ENCODE measurements at places on chromosomes 5 and 9. TPM values are rescaled to one million over a fixed set of nuclear protein-coding genes. Genes with fewer than 3 reads are reported as not detected.

TRIM36 gene
- 12.7 TPM for total RNA-seq

LCN9 gene
- total RNA-seq, result not detected

C5orf63 gene
- 2.0 TPM for total RNA-seq

IFNA21 gene
- not detected for total RNA-seq

AGXT2 gene
- not detected for total RNA-seq

TMEM252 gene
- not detected for total RNA-seq

IRX4 gene
- not detected for total RNA-seq

DNA sequence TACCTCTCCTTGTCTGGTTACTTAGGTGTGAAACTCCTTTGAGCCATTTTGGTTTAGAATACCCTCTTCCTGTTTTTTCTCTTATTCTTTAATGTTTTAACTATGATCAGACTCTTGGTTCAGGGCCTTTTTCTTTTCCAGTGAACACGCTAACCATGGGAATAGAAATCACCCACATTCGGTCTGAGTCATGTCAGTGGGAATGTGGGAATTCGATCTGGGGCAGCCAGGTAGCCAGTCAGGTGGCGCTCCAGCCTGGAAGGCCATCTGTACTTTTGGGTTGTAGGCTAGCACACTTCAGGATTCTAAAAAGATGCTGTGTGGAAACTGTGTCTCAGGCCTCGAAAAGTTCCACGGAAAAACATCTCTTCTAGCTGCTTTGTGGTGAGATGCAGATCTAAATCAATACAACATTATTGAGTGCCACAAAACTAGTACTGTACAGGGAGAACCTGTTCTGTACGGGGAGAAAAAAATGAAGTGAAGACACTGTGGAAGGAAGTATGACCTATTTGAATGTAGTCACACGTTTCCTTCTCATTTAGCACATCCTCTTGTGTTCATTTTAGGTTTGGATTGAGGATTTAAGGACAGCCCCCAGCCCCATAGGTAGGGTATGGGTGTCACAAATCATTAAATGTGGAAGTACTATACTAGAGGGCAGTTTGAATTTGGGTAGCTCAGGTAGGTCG lies 36.4 kb downstream of the SNX30 start:
- no peaks in the 10 kb centered on the region for H3K36me3 ChIP-seq
- no peak for DNase-seq
- no peak overlapping the region for H3K27ac ChIP-seq
- no peak overlapping the region for H3K4me3 ChIP-seq
- H3K4me1 ChIP-seq, result no peaks in the 10 kb centered on the region

- H3K4me1 ChIP-seq, result no peaks in the 10 kb centered on the region
- H3K27ac ChIP-seq, result no peak overlapping the region
- H3K4me3 ChIP-seq, result no peak overlapping the region
- no peaks in the 10 kb centered on the region for H3K36me3 ChIP-seq
Observed at GRCh38 chr5:146580237-146580636, 64.2 kb upstream of the GPR151 start.

DNA sequence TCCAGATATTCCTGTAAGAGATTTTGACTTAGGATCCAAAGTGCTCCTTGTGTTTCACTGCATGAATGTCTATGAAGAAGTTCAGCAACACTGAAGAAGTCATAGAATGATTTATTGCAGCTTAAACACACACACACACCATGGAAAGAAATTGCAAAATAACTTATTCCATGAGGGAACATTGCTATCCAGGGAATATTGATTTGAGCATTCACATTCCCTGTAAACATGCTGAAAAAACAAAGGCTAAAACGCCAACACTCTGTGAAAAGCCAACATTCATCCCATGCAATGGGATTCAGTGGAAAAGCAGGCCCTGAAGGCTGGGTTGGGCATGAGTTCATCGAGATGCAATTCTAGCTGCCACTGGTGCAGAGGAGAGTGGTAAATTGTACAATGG lies 109.6 kb upstream of the CXCL14 start:
- no peak overlapping the region for H3K27ac ChIP-seq
- no peaks in the 10 kb centered on the region for H3K36me3 ChIP-seq
- no peak for DNase-seq
- no peak overlapping the region for H3K4me3 ChIP-seq

DNA sequence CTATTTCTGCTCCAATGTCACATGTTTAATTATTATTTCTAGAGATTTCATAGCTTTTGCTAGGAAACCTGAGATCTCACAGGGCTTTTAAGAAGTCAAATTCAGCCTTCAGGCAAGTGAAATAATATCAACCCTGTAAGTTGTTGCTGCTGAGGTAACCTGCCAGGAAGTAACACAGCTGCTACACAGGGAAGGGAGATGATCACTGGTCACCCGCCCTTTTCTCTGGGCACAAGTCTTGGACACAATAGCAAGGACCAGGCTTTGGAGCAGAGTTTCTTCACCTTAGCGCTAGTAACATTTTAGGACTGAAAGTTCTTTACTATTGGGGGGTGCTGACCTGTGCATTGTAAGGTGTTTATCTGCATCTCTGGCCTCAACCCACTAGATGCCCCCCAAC lies 50.1 kb downstream of the PTTG1 start:
- no peaks in the 10 kb centered on the region for H3K27me3 ChIP-seq
- H3K4me3 ChIP-seq, result no peak overlapping the region
- H3K27ac ChIP-seq, result peak overlapping the region; percentile 74

DNA sequence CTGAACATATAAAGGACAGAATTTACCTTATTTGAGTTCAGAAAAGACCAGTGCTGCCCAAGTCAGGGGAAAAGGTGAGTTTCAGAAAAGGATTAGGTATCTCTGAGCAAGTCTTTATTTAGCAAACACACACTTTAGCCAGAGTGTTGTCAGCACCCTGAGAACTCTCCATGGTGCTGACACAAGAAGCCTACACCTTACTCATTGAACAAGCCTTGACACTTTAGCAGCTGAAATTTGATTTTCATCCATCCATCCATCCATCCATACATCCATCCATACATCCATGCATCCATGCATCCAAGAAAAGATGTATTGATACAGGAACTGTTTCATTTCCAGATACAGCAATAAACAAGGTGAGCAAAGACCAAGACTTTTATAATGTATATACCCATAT lies 311.2 kb downstream of the TRIM32 start:
- no peak overlapping the region for H3K4me3 ChIP-seq
- H3K4me1 ChIP-seq, result no peaks in the 10 kb centered on the region
- no peak for DNase-seq
- no peaks in the 10 kb centered on the region for H3K36me3 ChIP-seq
- no peak overlapping the region for H3K27ac ChIP-seq

DNA sequence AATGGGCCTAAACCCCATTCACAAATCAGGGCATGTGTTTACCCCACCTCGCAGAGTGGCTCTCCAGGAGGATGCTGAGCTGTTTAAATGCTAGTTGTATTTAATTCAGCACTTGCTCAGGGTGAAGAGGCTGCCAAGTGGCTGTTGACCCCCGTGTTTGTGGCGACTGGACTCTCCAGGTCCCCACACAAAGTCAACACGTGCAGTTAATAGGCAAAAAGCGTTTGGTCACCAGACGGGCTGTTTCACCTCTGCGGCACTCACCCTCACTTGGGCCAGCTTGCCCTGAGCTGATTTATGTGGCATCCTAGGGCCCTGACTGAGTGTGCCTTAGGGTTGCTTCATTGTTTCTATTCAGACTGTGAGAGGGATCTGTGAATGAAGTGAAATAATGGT lies 152.3 kb downstream of the GAS1 start:
- H3K27ac ChIP-seq, result no peak overlapping the region
- H3K27me3 ChIP-seq, result no peaks in the 10 kb centered on the region
- no peak overlapping the region for H3K4me3 ChIP-seq
- peaks cover 33% of the 10 kb centered on the region for H3K4me1 ChIP-seq
- H3K36me3 ChIP-seq, result no peaks in the 10 kb centered on the region
- no peak for DNase-seq

- H3K27me3 ChIP-seq, result no peaks in the 10 kb centered on the region
- H3K4me3 ChIP-seq, result no peak overlapping the region
- no peaks in the 10 kb centered on the region for H3K4me1 ChIP-seq
- no peaks in the 10 kb centered on the region for H3K36me3 ChIP-seq
- no peak overlapping the region for H3K27ac ChIP-seq
Observed at GRCh38 chr5:1171340-1171941, 30.0 kb upstream of the SLC6A19 start.

DNA sequence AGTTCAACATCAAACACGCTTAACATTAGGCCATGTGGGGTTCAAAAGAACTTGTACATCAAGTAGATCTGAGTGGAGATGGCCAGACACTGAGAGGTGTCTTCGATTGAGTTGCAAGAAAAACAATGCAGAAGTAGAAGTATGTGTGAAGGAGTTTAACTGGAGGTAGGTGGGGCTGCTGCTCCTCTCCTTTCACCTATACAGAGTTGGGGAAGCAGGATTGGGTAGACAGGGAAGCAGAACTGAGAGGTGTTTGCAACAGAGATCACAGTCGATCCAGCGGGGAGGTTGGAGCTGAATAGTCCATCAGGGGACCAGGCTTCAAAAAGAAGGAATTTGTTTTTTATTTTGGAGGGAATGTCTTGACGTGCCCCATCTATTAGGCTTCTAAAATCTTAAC lies 61.7 kb upstream of the SLC27A6 start:
- no peak for DNase-seq
- no peaks in the 10 kb centered on the region for H3K27me3 ChIP-seq
- H3K27ac ChIP-seq, result no peak overlapping the region
- no peak overlapping the region for H3K4me3 ChIP-seq
- H3K36me3 ChIP-seq, result no peaks in the 10 kb centered on the region

DNA sequence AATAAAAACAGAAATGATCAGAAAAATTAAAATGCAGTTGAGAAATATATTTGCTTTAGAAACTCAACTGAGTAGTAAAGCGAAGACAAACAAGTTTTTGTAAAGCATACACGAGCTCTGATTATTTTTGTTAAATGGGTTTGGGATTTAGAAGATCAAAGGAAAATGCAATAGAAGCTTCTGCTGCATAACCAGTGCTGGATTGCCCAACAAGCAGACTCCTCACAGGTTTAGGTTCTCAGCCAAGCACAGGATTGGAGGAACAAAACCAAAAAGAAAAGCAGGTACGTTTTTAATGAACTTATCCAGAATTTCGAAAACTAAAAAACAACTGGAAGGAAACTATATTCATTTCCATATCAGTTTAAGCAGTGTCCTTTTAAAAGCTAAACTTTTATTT lies 423.8 kb downstream of the TMEM161B start:
- no peak overlapping the region for H3K27ac ChIP-seq
- no peaks in the 10 kb centered on the region for H3K4me1 ChIP-seq

DNA sequence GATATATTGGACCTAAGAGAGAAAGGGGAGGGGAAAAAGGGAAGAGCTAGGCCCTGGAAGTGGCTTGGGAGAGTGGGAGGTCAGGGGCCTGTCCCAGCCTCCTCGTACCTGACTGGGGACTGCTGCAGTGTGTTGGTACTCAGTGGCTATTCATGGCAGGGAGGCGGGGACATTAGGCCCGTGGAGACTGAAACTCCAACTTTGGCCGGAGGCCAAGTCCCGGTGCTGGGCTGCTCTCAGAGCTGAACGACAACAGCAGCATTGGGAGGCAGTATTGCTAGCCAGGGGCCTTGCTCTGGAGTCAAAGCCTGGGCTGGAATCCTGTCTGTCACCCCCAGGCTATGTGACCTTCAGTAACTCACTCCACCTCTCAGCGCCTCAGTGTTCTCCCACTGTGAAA lies 37.8 kb downstream of the NEURL1B start:
- H3K4me3 ChIP-seq, result no peak overlapping the region
- DNase-seq, result no peak
- peak overlapping the region; percentile 37 for H3K27ac ChIP-seq
- H3K27me3 ChIP-seq, result no peaks in the 10 kb centered on the region
- peaks cover 34% of the 10 kb centered on the region for H3K4me1 ChIP-seq
- peaks cover 30% of the 10 kb centered on the region for H3K36me3 ChIP-seq

GRCh38 chr5:22643356-22643755 lies 209.8 kb downstream of the CDH12 start:
- no peak for DNase-seq
- H3K4me3 ChIP-seq, result no peak overlapping the region
- H3K36me3 ChIP-seq, result no peaks in the 10 kb centered on the region
- H3K4me1 ChIP-seq, result no peaks in the 10 kb centered on the region

- H3K27ac ChIP-seq, result no peak overlapping the region
- no peak overlapping the region for H3K4me3 ChIP-seq
- H3K4me1 ChIP-seq, result no peaks in the 10 kb centered on the region
- no peaks in the 10 kb centered on the region for H3K27me3 ChIP-seq
- DNase-seq, result no peak
Observed at GRCh38 chr9:116030517-116030916, 123.1 kb upstream of the PAPPA start.

GRCh38 chr5:179406031-179406961 lies 61.0 kb upstream of the ADAMTS2 start:
- H3K27ac ChIP-seq, result no peak overlapping the region
- H3K4me3 ChIP-seq, result no peak overlapping the region
- H3K36me3 ChIP-seq, result no peaks in the 10 kb centered on the region

DNA sequence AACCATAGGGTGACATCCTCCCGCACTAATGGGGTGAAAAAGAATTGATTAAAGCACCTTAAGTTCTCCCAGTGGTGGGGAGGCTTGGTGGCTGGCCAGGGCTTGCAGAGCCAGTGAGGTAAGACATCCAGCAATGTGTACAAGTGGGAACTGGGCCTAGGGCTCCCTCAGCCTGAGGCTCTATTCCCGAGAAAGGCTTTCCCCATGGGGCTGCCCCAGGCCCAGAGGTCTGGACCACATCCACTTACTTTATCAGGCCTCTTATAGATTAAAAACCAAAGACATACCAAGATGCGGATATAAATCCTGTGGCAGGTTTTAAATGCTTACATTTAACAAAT lies 35.3 kb downstream of the C5orf15 start:
- no peak overlapping the region for H3K4me3 ChIP-seq
- peaks cover 12% of the 10 kb centered on the region for H3K4me1 ChIP-seq

GRCh38 chr5:129216001-129216400 lies 121.5 kb downstream of the ISOC1 start:
- H3K27me3 ChIP-seq, result no peaks in the 10 kb centered on the region
- H3K27ac ChIP-seq, result no peak overlapping the region
- no peak overlapping the region for H3K4me3 ChIP-seq

DNA sequence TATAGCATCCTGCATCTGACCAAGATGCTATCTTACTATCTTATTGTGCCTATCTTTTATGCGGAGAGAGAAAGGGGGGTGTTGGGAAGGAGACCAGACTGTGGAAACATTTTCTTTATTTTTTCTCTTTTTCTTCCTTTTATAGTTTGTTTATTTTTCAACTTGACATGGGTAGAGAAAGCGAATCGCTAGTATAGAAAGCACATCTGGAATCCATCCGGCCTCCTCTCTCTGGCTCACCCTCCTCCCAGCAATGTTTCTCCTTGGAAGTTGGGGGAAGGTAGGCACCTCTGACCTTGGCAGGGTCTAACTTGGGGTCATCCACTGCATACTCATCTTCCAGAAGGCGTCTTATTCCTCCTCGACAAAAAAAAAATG lies 3.9 kb downstream of the S1PR3 start:
- H3K36me3 ChIP-seq, result no peaks in the 10 kb centered on the region
- H3K27ac ChIP-seq, result no peak overlapping the region
- no peak for DNase-seq
